ENCODE measurements at places on chromosomes 1 and 21.

DNA sequence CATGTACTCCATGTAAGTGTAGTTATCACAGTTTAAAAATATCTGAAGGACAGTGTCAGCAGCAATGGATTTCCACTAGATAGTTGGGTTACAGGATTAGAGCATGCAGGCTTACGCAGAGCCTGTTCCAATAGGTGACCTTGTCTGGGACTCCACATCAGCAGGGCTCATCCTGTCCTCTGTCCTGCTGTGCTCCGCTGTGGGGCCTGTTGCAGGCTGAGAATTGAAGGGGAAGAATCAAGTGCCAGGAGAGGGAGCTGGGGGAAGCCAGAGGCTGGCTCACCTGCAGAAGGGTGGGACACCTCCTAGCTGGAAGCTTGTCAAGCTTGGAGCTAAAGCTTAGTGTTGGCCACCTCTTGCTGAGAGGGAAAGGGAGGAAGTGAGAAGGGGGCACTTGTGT lies 62.8 kb downstream of the XCL2 start:
- no peak for DNase-seq

DNA sequence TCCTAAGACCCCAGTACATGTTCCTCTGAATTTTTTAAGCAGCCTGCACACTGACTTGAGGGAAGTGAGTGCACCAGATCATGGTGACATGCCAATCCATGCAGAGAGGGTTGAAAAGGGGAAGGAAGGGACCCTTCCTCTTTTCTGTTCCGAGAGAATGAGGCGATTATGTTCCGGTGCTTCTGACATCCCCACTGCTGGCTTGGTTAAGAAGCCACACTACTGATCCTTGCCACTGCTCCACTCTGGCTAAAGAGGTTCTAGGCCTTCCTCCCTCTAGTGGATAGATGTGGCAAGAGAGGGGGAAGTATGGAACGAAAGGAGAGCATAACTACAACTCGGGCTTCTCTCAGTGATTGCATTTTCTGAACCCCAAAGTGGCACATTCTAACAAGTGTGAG lies 1.8 kb upstream of the CYB5R1 start:
- no peak for DNase-seq

GRCh38 chr1:192407206-192407605 lies 90.4 kb downstream of the RGS21 start:
- DNase-seq = no peak

- peak; percentile 84 for DNase-seq
Observed at GRCh38 chr1:182616130-182617013, 12.2 kb upstream of the RGS16 start.

DNA sequence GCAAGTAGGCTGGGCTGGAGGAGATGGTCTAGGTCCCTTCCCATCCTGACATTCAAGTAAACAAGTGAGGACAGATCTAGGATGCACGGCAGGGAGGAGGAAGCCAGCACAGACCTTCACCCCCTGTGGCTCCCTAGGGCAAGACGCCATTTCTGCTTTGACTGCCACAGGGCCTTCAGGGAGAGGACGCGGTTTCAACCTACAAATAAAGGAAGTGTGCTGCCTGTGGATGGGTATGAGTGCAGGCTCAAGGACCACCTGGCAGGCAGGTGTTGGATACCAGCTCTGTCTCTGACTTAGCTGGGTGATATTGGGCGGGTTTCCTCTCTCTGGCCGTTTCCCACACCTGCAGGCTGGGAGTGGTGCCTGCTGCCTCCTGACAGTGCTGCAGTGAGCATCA lies 16.2 kb downstream of the SLC2A1 start:
- no peak for DNase-seq

DNA sequence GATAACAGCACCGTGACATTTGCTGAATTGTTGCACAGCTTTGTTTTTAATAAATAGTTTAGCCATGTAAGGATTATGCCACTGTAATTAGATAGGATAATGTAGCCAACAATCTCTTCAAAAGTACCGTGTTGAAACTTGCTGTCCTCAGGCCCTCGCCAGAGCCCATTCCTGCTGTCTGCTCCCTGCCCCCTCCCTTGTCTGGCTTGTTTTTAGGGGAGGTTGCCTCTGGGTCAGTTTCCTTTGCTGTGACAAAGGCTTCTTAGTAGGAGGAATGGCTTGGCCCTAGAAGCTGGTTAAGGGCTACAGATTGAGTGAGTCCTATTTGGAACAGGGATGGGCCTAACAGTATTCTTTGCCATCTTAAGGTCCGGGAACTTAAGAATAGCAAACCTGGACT lies 107.9 kb downstream of the LMO4 start:
- DNase-seq = no peak

DNA sequence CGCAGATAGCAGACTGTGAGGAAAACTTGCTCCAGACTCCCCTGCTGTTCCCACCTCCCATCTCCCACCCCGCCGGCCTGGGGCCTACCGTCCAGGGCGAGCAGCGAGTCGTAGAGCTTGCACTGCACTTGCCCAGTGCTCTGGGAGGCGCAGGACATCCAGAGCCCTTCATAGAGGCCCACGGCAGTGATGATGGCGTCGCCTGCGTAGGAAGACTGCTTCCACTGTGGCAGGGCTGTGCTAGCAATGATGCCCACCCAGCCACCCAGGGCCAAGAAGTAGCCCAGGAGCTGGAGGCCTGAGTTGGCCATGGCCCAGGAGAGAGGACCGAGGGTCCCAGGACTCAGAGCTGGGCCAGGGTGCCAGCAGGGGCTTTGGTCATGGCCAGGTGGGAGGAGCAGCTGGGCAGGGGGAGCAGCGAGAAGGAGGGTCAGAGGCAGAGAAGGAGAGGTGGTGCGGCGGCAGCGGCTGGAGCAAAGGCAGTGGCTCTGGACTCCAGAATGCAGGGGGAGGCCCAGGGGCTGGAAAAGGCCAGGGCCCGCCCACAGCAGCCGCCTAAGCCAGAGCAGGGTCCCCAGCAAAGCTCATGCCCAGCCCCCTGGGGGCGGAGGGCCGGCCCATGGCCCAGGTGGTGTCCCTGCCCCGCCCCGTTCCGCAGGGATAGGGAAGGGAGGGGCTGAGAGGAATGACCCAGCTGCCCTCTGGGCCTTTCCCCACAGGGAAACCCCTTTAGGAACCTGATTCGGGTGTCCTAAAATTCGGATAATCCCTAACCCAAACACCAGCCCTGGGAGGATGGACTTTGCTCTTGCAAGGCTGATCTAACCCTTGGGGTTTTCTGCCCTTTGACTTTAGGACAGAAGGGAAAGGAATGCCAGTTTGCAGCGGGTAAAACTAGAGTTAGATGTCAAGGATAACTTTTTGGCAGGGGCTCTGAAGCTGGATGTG lies at the start of gene CLDN19:
Gene CLDN19, minus strand, starts transcription at position 484 of the 948 bp plus-strand sequence. Its CDS starts 173 bp downstream, at position 311.
- DNase-seq = no peak

- no peak for DNase-seq
Observed at GRCh38 chr1:179322557-179322956, 29.0 kb downstream of the SOAT1 start.

DNA sequence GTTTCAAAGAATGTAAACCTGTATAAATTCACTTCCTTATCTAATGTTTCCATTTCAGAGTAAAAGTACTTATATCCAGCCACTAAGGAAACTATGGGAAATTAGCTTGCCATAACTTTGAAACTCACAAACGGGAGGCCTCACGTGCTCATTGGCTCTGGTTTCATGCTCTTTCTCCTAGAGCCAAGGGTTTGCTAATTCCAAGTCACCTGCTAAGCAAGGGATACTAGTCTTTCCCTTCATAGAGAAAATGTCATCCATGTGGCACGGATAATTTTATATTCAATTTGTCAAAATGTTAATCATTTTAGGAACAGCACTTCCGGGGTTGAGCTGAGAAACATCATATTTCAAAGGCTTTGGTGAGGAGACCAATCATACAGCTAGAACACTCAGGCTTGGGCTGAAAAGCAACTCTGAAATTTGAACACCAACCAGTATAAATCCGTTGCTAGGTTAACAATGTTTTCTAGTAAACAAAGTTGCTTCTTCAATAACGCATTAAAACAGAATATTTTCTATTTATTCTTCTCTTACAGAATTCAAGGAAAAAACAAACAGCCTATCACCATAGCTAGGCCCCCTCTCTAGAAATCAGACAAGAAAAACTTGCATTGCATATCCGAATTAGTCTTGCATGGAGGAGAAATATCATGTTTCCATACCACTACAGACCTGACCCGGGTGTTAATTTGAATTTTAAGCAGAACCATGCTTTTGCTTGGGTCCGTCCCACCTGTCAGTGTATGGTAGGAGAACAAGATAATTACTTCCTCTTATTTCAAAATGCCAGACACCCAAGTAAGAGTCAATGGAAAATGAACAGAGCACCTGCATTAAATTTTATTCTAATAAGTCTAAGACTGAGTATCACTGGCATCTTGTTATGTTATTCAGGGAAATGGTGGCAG lies 196.1 kb upstream of the ESRRG start:
- DNase-seq = no peak

DNA sequence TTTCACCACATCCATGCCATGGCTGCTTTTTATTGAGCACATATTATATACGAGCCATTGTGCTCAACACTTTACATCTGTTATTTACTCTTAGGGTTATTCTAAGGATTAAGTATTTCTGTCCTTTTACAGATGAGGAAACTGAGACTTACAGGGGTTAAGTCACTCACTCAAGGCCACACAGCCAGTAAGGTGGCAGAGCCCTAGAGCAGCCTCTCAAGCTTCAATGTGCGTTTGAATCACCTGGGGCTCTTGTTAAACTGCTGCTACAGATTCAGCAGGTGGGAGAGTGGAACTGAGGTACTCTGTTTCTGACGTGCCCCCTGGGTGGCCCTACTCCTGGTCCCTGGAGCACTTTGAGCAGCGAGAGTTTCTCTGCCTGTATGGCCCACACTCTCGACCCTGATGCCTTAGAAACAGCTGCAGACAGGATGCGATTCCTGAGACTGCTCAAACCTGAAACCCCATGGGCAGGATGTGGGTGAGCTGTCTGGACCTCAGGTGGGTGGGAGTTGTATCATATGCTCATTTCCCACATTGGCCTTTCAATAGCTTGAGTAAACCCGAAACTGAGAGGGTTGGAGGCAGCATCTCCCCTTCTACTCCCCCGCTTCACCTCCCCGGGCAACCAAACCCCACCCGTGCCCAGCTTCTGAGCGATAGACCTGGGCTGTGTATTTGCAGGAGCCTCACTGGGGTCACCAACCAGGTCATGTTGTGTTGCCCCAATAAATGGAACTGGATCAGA lies 59.3 kb downstream of the MAN1C1 start:
- DNase-seq = peak; percentile 79

GRCh38 chr1:93842750-93843500 lies 36.1 kb downstream of the DNTTIP2 start:
- no peak for DNase-seq

GRCh38 chr1:202642619-202643291 lies 67.5 kb downstream of the SYT2 start:
- DNase-seq = no peak

DNA sequence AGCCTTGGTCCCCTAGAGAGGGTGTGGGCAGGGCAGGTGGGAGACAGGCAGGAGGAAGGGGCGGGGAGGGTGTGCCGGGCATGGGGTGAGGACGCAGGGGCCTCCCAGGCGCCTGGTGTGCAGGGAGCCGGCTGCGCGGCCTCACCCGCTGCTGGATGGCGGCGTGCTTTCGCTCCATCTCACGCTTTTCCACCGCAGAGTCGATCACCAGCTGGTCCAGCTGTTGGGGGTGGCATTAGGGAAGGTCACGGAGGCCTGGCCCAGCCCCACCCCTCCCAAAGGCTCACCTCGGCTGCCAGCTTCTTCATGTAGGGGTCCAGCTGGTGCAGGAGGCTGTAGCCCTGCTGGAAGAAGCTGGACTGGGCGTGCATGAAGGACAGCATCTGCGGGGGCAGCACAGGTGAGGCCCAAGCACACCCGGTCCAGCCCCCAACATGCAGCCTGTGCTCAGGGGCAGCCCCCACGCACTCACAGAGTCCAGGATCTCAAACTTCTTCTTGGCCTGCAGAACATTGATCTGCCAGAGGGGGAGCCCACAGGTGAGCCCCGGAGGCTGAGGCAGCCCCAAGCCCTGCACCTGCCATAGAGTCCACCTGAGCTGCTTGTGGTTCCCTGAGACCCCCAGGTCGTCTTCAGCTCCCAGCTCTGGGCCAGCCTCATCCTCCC lies 7.9 kb downstream of the ACAP3 start:
- DNase-seq = no peak

GRCh38 chr1:219763321-219763720 lies 150.4 kb upstream of the ZC3H11B start:
- DNase-seq = no peak

DNA sequence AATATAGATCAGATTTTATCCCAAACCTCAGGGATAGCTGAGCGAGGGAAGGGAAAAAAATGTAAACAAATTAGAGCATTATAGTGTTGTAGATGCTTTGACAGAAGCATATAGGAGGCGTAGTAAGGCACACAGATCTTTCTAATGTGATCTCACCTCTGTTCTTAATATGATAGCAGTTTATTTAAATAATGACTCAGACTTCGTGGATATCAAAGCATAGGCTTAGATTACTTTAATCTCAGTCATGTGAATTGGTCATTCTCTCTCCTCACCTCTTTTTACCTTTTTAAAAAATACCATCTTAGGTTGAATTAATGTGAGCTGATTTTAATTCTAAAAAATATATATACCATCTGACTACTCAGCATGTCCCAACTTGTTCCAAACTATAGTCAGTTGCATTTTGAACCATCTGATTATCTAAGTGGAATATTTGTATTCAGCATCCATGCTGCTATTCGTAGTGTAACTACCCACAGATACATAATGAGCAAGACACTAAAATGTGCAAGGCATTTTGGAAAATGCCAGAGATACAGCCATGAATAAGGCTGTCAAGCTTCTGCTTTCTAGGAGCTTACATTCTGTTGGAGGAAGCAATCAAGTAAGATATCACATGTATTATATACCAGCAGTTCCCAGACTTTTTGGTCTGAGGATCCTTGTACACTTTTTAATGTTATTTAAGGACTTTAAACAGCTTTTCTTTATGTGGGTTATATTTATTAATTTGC lies 76.7 kb downstream of the OSBPL9 start:
- DNase-seq = no peak

- no peak for DNase-seq
Observed at GRCh38 chr1:152061952-152062351, 25.1 kb upstream of the S100A11 start.

DNA sequence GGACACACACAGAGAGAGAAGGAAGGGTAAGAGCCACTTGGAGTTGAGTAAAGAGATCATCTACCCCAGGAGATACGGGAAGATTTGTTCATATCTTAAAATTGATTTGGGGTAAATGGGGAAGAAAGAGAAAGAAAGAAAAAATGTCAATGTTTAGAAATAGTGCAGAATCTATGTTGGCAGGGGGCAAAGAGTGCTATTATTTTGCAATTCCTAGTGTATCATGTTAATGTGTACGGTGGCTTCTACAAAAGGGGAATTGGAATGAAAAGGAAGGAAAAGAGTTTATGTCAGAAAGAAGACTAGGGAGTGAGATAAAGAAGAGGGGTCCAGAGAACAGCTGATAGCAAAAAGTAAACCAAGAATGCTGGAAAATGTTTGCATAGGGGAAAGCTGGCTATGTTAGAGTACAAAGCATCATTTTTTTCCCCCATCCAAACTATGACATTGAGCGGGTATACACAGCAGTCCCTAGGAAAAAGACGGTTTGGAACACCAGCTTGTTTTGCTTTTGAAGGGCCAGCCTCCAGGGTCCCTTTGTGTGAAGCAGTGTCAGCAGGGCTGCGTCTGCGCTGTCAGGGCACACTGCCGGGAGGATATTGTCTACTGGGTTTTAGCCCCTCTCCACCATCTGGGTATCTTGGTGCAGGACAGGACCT lies 10.8 kb downstream of the LRRC8D start:
- no peak for DNase-seq

- no peak for DNase-seq
Observed at GRCh38 chr1:17776426-17776825, 21.3 kb downstream of the ACTL8 start.

GRCh38 chr1:118481126-118481525 lies 296.1 kb upstream of the SPAG17 start:
- DNase-seq = no peak
